ENCODE measurements at places on chromosomes 16 and 17.
A peak's percentile ranks its signal among the peaks of the same experiment; 100 is the strongest.

DNA sequence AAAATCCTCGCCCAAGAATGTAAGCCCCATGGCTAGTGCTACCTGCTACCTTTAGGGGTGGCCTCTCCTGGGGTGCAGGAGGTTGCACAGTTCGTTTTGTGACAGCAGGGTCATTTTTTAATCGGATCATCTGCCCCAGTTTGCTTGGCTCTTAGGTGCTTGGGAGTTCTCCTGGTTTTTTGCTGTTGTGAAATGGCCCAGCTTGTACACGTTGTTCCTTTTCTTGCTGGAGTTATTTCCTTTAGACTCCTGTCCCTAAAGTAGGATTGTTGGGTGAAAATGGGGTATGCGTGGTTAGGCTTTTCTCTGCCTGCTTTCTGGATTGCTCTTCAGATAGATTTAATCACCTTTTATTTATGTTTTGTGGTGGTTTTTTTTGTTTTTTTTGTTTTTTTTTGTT is 25.8 kb downstream of the ABCC1 start:
- DNase-seq, result no peak

DNA sequence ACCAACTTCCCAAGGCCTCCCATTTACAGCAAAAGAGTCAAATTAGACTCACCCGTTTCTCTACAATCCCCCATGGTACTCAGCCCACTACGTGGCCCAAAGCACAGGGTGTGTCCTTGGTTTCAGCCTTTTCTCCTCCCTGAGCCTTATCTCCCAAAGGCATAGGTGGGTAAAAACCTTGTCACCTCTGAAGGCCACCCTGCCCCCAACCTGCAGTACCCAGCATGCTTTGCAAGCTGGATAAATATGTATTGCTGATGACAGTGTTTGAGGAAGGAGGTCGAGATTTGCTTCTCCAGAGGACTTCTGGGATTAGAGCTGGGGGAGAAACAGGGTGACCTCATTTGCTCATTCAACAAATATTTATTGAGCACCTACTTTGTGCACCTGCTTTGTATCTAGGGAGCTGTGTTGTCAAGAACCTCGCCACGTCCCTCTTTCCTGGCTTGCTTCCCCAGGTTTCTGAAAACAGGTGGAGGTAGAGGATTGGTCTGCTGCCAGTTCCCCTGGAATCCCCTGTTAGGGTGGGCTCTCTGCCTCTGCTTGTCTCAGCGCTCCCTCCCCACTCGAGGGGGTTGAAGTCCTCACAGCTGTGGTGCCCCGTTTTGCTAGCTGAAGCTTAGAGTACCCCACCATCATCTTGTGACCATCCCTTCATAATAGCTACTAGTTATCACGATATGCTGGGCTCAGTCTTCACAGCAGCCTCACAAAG is 3.0 kb downstream of the LASP1 start:
- no peak for DNase-seq

DNA sequence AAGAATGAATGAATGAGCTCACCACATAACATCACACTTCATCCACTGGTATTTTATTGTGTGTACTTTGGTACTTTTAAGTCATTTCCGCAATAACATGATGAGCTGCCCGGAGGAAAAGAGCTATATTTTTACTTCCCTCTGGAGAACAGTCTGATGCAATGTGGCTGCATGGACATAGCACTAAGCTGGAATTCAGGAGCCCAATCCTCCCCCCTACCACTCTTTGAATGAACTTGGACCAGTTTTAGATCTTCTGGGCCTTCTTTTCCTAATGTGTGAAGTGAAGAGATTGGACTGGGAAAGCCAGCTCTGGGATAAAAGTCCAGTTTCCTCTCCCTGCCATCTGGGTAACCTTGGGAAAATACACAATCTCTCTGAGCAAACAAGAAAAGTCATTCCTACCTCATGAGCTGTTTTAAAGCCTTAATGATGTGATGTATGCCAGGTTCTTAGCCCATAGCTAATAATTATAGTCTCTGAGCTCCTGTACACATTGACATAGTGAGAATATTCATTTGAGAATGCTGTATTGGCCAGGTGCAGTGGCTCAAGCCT is 79.3 kb downstream of the ABCC12 start:
- no peak for DNase-seq

- DNase-seq, result peak; percentile 31
These were observed 725 bp upstream of the SPHK1 start for GRCh38 chr17:76383546-76384221.

- DNase-seq, result no peak
These were observed 67.2 kb upstream of the LHX1 start for GRCh38 chr17:36869856-36870719.

DNA sequence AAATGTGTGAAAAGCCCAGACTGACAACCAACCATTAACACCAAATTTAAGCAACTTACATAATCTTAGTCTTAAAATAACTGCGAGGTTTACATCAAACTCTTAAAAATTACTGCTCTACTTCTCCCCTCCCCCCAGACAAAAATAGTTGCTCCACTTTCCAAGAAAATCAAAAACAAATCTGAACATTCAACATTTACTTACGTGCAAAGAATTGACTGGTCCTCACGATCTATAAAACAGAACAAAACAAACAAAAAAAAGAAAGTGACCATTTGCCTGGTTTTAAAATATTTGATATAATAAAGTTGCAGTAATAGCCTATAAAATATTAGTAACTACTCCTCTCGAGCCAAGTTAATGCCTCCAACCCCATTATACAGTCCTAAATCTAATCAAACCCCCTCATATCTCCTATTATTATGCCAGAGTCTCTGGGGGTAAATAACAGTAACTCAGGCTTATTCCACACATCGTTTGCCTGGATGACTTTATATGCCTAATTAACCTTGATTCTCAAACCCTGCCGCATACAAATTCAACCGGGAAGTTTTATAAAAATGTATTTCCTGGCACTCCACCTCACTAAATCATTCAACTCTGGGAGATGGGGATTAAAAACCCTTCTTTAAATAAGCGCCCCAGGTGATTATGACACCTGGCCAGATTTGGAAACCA is 41.5 kb downstream of the MYH10 start:
- DNase-seq, result no peak

DNA sequence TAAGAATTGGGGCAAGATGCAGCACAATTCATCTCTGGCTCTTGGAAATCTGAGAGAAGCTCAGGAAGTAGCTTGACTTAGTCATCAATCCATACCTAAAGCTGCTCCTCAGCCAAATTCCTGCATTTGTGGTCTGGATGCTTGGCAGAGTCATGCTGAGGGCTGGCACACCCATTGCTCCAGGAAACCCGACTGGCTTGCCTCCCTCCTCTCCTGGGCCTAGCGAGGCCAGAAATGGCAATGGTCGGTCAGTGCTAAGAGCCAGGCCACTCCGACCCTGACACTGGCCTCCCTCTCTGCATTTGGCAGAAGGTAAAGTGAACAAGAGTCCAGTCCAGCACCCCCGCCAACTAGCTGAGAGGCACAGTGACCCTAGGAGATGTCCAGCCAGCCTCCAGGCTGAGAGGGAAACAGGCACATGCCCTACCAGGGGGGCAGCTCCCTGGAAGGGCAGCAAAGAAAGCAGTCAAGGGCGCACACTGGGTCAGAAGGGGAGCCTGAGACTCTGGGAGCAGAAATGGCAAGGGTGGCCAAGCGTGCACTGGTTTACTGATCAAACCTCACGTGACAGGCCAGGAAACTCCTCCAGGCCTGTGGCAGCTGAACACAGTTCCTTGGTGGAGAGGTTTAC is 10.0 kb downstream of the POLDIP2 start:
- no peak for DNase-seq

- DNase-seq, result no peak
These were observed 761 bp upstream of the MATCAP1 start for GRCh38 chr16:67184453-67184994.

- DNase-seq, result no peak
These were observed 104.3 kb downstream of the STXBP4 start for GRCh38 chr17:55072898-55073297.

DNA sequence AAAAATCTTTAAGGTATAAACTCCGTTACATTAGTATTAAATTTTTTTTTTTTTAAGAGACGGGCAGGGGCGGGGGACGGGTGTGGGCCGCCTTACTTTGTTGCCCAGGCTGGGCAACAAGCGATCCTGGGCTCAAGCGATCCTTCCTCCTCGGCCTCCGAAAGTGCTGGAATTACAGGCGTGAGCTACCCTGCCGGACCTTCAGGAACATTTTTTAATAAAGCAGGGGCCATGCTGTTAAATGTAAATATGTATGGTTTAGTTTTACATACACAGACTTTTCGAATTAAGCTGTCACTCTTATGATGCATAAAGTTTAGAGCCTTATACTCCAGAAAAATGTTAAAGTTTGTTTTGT is 2.4 kb downstream of the PPM1D start:
- DNase-seq, result no peak

- DNase-seq, result no peak
These were observed 9.3 kb downstream of the ACSM2B start for GRCh38 chr16:20566864-20567263.

All from stimulated activated CD4-positive, alpha-beta T cell treated with anti-CD3 and anti-CD28 coated beads, Interleukin-4, amount 100 ng/mL, for 48 hours (primary cell).